ENCODE measurements at places on chromosomes 16 and 17.

GRCh38 chr17:14840616-14841231 is 424.4 kb downstream of the PMP22 start:
- no peak for DNase-seq

- no peak for DNase-seq
Measured at GRCh38 chr17:71615820-71616219, 505.0 kb upstream of the SOX9 start.

DNA sequence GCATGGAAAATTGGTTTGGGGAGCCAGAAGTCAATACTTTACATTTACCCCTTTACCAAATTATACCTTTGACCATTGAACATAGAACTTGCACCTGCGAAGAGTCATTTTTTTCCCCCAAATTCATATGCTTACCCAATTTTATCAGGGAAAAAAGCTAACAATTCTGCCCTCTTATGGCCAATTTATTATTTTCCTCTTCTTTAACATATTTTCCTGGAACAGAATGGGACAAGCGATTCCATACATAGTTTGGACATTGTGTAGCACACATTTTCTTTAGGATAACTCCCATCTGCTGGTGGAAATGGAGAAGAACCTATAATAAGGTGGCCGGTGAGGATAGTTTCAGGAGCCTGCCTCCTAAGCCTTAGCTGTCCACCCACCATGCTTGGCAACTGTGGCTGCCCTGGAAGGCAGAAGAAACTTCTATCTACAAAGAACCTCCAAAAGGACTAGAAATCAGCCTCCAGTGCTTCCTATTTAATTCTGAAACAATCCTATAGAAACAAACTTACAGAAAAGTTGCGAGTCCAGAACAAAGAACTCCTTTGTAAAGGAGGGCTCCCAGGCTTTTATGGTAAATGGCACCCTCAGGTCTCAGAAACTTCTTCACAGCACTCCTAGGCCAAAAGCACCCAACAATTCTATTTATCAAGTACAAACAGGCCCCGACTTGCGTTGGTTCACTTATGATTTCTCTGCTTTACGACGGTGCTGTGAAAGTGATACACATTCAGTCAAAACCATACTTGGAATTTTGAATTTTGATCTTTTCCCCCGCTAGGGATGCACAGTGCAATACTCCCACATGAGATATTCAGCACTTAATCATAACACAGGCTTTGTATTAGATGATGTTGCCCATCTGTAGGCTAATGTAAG is 64.1 kb upstream of the CACNG4 start:
- no peak for DNase-seq

- DNase-seq, result no peak
Measured at GRCh38 chr16:76524769-76525168, 247.6 kb downstream of the CNTNAP4 start.

GRCh38 chr17:58615768-58616659 is 75.8 kb downstream of the TEX14 start:
- no peak for DNase-seq

- no peak for DNase-seq
Measured at GRCh38 chr17:21313320-21313719, 28.8 kb downstream of the MAP2K3 start.

DNA sequence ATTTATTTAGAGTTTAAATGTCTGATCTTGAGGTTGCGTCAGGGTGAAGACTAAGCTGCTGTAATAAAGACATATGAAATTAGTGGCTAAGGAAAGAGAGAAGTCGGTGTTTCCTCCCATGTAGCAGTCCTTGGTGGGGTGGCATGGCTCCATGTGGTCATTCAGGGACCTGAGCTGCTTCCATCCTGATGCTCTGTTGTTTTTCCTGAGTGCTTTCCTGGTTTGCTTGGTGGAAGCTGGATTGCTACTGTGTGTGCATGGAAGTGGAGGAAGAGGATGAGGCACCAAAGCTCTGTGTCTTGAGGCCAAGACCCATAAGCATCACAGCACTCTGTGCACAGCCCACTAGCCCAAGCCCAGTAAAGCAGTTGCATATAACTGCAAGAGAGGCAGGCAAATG is 241.8 kb upstream of the CACNG5 start:
- DNase-seq, result no peak

- DNase-seq, result no peak
Measured at GRCh38 chr16:88516601-88517061, 53.6 kb upstream of the ZC3H18 start.

DNA sequence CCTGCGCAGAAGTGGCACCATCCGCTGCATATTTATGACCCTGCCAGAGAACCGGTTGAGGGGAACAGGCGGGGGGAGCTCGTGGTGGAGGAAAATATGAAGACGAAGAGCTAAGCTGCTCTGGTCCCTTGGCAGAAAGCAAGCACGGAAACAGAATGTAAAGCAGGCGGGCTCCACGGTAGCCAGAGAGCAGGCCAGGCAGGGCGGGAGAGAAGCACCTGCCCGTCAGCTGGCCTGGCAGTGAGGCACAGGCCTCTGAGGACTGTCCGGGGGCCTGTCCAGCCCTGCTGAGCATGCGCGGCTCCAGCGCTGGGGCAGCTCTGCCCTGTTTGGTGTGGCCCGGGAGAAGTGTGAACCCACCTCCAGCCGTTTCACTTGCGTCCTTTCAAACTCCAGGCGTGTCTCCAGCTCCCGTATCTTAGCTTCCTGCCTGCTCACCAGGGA is 46.7 kb downstream of the PIPOX start:
- DNase-seq, result no peak

- DNase-seq, result no peak
Measured at GRCh38 chr16:25877103-25877502, 185.3 kb downstream of the HS3ST4 start.

- no peak for DNase-seq
Measured at GRCh38 chr16:54748611-54749190, 182.0 kb upstream of the IRX5 start.
